Activated CD4-positive, alpha-beta T cell treated with anti-CD3 and anti-CD28 coated beads for 36 hours (primary cell): ENCODE measurements at places on chromosomes 7 and 10. TPM values are rescaled to one million over a fixed set of nuclear protein-coding genes. Genes with fewer than 3 reads are reported as not detected.

Gene THSD7A
- not detected for total RNA-seq

DNA sequence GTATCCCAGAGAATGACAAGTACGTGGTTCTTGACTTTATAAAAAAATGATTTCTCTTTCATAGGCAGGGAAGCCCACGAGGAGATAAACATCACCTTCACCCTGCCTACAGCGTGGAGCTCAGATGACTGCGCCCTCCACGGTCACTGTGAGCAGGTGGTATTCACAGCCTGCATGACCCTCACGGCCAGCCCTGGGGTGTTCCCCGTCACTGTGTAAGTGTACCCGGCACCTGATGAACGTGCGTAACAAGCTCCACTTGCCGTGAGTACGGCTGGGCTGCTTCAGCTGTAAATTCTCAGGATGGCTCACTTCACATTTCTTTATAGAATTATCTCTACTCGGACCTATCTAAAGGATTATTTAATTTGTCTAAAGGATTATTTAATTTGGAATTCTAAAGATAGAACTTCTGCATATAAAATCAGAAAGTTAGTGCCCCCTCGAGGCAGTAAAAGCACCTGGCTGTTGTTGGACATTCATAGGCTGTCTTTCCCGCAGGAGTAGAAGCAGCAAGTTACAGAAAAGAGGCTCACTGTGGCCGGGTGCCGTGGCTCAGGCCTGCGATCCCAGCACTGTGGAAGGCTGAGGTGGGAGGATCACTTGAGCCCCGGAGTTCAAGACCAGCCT, 27.6 kb downstream of the TMEM248 start:
- H3K4me1 ChIP-seq: no peaks in the 10 kb centered on the region
- H3K36me3 ChIP-seq: peaks cover 53% of the 10 kb centered on the region
- no peaks in the 10 kb centered on the region for H3K27me3 ChIP-seq
- H3K4me3 ChIP-seq: no peak overlapping the region
- no peak for DNase-seq
- no peak overlapping the region for H3K27ac ChIP-seq

DNA sequence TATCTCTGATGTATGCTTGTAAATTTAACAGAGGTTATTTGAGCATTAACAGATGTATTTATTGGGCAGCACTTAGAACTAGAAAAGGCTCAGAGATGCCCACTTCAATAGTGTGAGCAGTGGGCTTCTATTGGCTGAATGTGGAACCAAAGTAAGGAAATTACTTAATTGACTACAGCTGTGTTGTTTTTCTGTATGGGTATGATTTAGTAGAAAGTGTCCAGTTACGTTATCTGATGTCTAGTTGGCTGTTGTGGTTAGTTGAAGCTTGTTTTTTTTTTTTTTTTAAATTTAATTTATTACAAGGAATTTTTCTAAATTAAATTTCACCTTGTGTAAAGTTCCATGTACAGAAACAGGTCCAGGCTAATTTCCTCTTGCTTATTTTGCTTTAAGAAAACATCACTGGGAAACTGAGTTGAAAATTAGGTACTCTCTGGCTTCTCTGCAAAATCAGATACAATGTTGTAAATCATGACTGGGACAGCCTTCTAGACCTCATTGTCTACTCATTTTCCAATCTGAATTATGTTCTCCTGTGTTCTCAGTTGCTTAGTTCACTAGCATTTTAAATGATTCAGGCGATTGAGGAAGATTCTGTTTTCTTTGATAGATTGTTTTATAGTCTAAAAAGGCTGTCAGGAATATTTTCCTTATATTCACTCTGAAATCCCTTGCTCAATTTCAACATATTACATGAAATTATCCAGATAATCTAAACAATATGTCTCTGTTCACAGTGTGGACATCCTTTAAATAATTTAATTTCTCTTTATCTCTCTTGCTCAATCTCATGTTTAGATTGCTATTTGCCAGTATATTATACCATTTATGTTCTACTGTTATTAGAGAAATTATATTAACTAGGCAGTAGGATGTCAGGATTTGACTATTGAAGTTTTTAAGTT, 53.0 kb downstream of the PHF14 start:
- no peak for DNase-seq
- H3K27me3 ChIP-seq: no peaks in the 10 kb centered on the region
- no peaks in the 10 kb centered on the region for H3K4me1 ChIP-seq
- H3K36me3 ChIP-seq: peaks cover 44% of the 10 kb centered on the region
- no peak overlapping the region for H3K4me3 ChIP-seq

- no peaks in the 10 kb centered on the region for H3K4me1 ChIP-seq
- no peaks in the 10 kb centered on the region for H3K36me3 ChIP-seq
- no peak overlapping the region for H3K4me3 ChIP-seq
- no peak overlapping the region for H3K27ac ChIP-seq
- peaks cover 8% of the 10 kb centered on the region for H3K27me3 ChIP-seq
Observed at GRCh38 chr10:63917363-63917762, 396.2 kb downstream of the REEP3 start.

- peak; percentile 91 for DNase-seq
- H3K36me3 ChIP-seq: no peaks in the 10 kb centered on the region
- H3K27me3 ChIP-seq: no peaks in the 10 kb centered on the region
- peaks cover 39% of the 10 kb centered on the region for H3K4me1 ChIP-seq
- H3K4me3 ChIP-seq: peak overlapping the region; percentile 17
Observed at GRCh38 chr10:5317547-5318107, 47.1 kb upstream of the UCN3 start.

GRCh38 chr10:128072941-128073645, 53.1 kb downstream of the MKI67 start:
- DNase-seq: no peak
- H3K27me3 ChIP-seq: no peaks in the 10 kb centered on the region
- no peak overlapping the region for H3K4me3 ChIP-seq
- H3K36me3 ChIP-seq: peaks cover 61% of the 10 kb centered on the region
- no peak overlapping the region for H3K27ac ChIP-seq

DNA sequence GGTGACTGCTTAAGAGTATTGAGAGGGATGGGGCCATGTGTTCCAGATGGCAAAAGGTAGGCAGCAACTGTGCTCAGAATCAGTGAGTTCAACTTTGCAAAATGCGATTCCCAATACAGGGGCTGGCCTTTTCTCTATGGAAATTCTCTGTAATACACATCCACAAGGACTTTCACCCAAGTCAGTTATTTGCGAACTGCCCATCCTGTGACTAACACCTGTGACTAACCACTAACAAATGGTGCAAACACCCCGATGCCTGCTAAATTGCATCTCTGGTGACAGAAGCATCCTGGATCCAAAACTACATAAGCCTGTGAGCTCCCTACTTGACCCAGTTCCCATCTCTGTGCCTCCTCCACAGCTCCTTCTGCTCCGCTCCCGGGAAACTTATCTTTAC, 9.0 kb upstream of the CUZD1 start:
- no peak overlapping the region for H3K27ac ChIP-seq
- DNase-seq: no peak
- no peaks in the 10 kb centered on the region for H3K27me3 ChIP-seq
- H3K4me1 ChIP-seq: peaks cover 16% of the 10 kb centered on the region
